ENCODE measurements at places on chromosomes 3 and 15.

- no peak for DNase-seq
Measured at GRCh38 chr3:61724183-61724582, 162.8 kb downstream of the PTPRG start.

GRCh38 chr3:195385526-195385925 lies 57.3 kb downstream of the ACAP2 start:
- no peak for DNase-seq

- no peak for DNase-seq
Measured at GRCh38 chr15:96331945-96332636, 1.6 kb downstream of the NR2F2 start.

- DNase-seq: no peak
Measured at GRCh38 chr3:52132041-52132440, 22.2 kb downstream of the POC1A start.

DNA sequence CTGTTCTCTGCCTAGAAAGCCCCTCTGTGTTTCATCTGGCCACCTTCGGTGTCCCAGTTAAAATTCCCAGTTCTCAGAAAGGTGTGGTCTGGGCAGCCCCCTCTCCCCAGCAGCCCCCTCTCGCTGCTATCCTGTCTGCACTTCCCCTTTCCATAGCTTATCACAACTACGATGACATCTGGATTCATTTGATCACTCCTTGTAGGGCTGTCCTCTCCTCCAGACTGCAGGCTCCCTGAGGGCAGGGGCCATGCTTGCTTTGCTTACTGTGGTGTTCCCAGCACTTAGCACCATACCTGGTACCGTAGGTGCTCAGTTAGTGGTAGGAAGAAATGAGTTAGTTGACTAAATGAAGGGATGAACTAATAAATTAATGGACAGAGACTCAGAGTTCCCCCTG lies 26.3 kb upstream of the GOLGA6C start:
- DNase-seq: no peak

DNA sequence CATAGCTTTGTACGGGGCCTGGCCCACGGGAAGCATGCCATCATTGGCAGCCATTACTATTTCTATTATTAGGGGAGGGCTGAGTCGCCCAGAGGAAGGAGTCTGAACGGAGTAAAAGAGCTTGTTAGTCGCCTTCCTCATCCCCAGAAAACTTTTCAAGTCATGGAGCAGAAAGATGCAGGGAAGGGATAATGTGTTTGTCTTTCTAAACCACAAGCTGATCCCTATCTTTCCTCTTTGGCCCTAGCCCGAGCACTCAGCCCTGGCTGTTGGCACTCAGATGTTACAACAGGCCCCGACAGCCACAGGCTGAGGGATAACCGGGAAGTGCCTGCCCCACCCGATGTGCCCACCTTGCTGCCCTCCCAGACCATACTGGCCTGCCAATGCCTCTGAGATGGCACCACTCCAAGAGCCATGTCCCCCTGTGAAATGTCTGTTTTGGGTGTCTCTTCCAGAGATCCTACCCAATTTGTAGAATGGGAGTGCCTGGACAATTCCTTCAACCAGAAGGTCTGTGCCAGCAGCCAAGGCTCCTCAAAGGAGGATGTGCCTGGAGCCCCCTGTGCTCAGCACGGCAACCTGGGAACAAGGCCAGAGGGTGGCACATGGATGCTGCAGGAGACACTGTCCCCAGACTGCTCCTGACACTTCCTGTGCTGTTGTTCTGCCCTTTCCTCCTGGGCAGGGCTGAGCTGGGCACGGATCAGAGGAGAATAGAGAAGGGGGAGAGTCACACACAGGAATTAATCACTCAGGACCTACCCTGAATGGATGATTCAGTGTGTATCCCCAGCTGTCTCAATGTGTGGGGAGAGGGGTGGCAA lies 10.8 kb downstream of the PAK6 start:
- DNase-seq: no peak

- DNase-seq: no peak
Measured at GRCh38 chr15:89455535-89455934, 40.8 kb downstream of the RHCG start.

- DNase-seq: no peak
Measured at GRCh38 chr3:44032487-44032886, 209.2 kb upstream of the TOPAZ1 start.
